ENCODE measurements at places on chromosomes 12 and 14.

GRCh38 chr14:102517392-102518062 lies 8.0 kb upstream of the ANKRD9 start:
- DNase-seq: no peak

GRCh38 chr14:41642789-41643188 lies 36.1 kb downstream of the LRFN5 start:
- DNase-seq: no peak

DNA sequence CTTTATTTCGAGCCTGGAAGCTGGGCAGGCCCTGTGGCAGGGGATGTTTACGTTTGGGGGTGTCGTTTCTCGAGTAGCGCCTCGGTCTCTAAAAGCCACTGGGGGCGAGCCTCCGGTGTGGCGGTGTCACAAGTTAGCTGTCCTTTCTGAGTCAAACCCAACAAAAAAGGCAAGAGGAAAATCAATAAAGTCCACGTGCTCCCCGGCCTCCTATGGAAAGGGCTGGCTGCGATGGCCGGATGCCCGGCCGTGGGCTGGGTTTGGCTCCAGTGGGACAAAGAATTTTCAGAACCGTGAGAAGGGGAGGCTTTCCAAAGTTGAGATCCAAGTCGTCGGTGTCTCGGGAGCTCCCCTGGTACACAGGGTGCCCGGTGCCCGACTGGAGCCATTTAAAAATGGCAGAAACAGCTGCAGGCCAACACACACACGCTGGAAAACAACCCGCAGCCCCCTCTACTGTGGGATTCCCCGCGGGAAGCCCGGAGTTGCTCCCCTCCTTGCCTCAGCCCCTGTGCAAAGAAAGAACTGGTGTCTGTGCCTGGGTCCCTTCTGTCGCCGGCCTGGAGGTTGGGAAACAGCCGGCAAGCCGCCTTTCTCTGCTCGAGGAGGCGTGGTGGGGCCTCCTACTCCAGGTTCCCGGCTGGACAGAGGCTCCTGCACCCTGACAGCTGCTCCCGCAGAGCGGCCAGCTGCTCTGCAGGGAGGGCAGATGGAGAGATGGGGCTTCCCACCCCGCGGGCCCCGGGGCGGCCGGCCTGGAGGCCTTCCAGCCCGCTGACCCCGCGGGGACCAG lies 1.9 kb downstream of the BCL7A start:
- peak; percentile 73 for DNase-seq

DNA sequence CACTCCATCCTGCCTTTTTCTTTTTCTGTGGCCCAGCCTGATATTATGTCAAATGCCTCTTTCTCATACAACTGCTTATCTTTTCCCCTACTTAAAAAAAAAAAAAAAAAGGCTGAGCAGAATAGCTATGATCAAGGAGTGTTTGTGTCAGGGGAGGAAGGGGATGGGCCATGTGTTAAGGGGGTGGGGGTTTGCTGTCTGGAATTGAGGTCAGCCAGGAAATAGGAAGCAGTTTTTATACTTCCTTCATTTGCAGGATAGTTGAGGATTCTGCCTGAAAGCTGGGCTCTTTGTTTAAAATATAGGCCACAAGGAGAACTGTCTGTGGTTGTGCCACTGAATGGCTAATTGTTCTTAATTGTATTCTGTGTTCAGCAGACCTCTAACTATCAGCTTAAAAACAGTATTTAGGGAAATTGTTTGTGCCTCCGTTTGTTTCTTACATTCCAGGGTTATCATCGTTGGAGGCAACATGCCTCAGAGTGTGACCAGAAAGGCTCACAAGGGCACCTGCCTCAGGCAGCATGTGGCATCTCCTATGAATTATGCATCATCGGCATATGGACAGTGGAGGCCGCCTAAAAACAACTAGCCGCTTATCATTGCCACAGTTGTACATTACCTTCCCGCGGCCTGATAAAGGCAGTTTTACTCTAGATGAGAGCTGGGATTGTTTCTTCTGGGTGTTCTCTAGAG lies 96.0 kb downstream of the SRGAP1 start:
- DNase-seq: no peak

GRCh38 chr14:56199095-56199981 lies 81.1 kb downstream of the PELI2 start:
- no peak for DNase-seq

DNA sequence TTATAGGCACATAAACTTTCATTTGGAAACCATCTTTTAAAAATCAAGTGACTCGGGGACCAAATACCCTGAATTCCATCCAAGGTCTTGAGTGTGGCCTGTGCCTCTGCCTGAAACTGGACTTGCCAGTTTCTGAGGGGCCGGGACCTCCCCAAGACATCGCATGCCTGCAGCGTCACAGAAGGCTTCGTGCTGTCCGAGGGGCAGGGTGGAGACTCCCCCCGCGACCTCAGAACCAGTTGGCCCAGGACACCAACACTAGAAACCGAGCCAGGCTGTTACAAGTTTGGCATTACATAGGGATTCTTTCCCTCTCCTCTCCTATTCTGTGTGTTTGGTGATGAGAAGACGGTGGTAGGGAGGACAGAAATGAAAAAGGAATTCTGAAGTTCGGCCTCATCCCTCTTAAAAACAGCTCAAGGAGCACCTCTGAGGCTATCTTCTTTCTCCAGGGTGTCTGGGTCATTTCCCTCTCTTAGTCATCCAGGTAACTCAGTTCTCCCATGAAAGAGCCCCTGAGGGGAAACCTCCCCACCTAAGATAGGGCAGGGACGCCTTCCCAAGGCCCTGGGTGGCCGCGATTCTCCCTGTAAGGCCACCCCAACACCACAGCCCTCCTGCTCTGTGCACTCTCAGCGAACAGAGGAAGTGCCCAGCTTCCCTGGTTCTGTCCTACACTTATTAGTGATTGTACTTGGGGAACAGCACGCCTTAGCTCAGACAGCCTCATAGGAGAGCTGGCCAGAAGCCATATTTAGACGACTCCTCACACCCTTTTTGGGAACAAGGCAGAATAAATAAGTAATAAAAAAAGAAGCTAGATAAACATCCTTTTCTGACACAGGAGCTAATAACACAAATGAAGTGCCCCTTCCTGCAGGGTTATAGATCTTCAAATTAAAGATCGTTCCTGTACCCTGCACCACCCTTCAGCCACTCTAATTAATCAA lies 93.8 kb downstream of the BCL11B start:
- peak; percentile 60 for DNase-seq

GRCh38 chr14:50608302-50608851 lies 48.4 kb downstream of the ATL1 start:
- no peak for DNase-seq
